ENCODE measurements at places on chromosomes 7 and 10.

DNA sequence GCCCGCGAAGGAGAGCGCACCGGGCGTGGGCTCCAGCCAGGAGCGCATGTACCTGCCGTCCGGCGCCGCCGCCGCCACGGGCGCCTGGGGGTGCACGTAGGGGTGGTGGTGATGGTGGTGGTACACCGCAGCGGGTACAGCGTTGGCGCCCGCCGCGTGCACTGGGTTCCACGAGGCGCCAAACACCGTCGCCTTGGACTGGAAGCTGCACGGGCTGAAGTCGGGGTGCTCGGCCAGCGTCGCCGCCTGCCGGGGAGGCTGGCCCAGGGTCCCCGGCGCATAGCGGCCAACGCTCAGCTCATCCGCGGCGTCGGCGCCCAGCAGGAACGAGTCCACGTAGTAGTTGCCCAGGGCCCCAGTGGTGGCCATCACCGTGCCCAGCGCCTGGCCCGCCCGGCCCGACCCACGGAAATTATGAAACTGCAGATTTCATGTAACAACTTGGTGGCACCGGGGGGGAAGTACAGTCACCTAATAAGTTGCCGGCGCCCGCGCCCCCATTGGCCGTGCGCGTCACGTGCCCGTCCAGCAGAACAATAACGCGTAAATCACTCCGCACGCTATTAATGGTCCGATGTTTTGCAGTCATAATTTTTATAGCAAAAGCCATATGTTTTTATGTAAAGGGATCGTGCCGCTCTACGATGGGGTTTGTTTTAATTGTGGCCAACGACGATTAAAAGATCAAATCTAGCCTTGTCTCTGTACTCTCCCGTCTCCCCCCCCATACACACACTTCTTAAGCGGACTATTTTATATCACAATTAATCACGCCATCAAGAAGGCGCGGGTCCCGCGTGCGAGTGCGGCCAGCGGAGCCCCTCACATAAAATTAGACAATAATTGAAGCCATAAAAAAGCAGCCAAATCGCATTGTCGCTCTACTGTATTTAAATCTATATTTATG, at the start of gene HOXA9:
TSS of gene HOXA9 (minus strand) at position 449 of the 907 bp plus-strand sequence. CDS start at position 369, 80 bp downstream.
- DNase-seq, result peak; percentile 53

DNA sequence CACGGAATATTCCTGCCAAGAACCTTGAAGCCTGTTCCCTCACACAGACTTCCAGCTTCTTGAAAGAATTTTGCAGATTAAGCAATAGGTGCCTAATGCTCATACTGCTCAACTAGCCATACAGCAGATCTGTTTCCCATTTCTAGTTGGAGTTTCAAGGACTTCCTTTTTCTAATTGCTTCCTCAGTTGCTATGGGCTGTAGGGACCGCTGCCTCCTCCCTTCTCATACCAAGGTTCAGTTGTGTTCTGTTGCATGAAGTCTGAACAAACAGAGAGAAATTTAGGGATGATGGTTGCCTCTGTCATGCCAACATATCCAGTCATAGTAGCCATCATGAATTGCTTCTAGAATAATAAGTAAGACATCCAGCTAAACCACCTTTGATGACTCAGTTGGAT, 6.8 kb downstream of the ITGA8 start:
- DNase-seq, result peak; percentile 47

DNA sequence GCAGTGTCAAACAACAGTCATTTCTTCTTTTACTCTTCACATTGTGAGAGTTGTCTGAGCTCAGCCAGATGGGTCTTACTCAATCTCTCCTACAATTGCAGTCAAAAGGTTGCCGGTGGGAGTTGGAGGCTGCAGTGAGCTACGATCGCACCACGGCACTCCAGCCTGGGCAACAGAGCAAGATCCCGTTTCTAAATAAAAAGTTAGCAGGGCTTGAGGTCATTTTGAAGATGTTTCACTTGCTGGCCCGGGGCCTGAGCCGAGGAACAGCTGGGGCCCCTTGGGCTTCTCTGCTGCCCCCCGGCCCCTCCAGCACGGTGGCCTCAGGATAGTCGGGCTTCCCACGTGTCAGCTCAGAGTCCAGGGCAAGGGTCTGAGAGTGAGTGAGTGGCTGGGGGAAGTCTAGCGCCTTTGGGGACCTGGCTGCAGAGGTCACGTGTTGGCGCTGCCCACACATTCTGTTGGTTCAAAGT, 40.4 kb downstream of the GTF2IRD1 start:
- DNase-seq, result no peak

DNA sequence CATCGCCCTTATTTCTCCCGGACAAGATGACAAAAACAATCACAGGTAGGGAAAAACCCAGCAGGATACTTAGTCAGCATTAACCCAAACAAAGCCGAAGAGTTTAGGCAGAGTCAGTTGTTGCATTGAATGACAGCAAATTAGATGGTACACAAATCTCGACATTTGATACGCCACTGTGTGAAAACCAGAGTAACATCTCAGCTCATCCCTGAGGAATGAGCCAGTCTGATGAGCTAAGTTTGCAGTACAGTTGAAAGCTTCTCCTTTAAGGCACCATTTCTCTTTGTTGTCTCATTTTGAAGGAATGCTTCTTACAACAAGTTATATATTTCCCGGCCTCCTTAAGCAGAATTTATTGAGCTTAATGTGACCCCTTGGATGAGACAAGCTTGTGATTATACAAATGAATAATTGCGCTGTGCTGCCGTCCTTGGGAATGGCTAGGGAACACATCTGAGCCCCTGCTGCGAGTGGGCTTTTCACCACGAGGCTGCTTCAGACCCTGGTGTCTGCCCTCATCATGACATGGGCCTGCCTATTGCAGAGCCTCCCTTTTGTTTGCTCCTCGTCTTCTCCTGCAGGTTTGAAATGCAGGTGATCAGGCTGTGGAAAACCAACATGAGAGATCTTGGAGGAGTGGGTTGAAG, 137.3 kb downstream of the CELF2 start:
- DNase-seq, result peak; percentile 44

- DNase-seq, result peak; percentile 40
These were observed 1.6 kb downstream of the DNMBP start for GRCh38 chr10:100008142-100008522.

GRCh38 chr10:61998937-61999336, 97.4 kb downstream of the ARID5B start:
- DNase-seq, result no peak

- DNase-seq, result no peak
These were observed 370.0 kb upstream of the AUTS2 start for GRCh38 chr7:69228212-69228811.

DNA sequence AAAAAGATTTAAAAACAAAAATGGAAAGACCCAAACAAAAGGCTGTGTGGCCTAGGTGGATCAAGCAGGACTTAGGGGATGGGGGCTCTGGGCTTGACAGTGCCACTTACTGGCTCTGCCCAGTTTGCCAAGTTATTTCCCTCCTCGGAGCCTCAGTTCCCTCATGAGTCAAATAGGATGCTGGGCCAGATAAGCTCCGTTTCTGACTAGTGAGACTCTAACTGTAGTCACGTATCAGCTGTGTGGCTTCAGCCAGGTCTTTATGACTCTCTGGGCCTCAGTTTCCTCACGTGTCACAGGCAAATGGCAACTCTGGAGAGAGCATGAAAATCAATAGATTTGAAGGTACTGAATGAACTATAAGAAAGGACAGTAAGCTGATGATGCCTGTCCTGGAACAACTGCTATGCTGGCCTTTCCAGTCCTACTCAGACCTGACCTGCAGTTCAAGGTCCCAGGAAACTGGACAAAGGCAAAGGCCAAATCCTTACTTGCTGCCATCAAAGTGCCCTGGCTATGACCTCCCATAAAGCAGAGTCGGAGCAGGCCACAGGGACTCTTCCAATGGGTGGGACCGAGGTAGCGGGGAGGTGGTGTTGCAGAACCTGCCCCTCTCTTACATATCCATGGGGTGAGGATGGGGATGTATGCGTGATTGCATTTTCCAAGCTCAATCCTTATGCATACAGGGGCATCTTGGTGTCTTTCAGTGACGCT, 27.0 kb downstream of the FAM53B start:
- no peak for DNase-seq

- no peak for DNase-seq
These were observed 31.9 kb downstream of the WDR11 start for GRCh38 chr10:120883071-120883470.

GRCh38 chr10:62779487-62780248, 24.9 kb upstream of the ADO start:
- DNase-seq, result peak; percentile 60

DNA sequence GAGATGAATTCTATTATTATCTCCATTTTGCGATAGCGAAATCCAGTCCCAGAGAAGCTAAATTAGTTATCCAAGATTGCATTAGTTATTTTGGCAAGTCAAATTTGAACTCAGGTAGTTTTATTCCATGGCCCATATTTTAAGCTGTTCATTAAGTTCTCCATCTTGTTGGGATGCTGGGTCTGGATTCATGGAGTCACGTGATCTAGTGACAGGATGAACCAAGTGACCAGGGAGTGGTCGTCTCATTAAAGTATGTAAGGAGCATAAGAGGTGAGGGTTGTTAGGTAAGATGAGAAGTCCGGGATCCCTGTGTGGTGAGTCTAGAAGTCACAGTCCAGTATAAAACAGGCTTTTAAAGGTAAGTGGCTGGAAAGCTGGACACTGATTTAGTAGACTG, 740.5 kb downstream of the PCDH15 start:
- DNase-seq, result no peak

DNA sequence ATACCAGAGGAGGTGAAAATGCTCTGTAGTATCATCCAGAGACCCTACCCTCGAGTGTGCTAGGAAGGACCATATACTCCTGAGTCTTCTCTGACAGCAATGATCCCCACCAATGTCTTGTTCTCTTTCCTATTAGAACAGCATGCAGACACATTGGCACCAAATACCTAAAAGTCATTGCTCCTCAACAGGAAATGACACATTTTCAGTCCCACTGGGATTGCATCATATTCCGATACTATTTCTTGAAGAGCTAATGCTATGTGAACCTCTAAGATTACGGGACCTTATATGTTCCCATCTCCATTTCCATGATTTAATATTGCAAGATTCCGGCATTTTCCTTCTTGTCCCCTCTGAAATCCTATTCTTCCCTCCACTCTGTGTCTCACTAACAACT, 177.4 kb downstream of the NRP1 start:
- DNase-seq, result peak; percentile 80

- DNase-seq, result no peak
These were observed 23.7 kb upstream of the KLF6 start for GRCh38 chr10:3808689-3809199.

DNA sequence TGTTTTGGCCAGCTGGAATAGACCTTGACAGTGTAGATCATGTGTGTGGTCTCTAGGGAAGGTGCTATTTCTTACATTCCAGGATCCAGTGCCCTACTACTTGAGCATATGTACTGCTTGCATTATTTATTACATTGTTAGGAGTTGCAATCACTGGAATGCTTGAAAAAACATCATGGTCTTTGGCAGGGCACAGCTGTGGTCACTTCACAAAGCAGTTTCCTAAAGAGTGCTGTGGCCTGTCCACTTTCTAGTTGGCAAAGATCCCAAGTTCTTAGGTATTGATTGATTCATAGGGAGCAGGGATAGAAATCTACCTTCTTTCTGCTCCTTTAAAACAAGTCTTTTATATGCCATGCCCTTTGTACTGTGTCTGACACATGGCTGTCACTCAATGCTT, 4.6 kb downstream of the C7orf25 start:
- DNase-seq, result no peak

DNA sequence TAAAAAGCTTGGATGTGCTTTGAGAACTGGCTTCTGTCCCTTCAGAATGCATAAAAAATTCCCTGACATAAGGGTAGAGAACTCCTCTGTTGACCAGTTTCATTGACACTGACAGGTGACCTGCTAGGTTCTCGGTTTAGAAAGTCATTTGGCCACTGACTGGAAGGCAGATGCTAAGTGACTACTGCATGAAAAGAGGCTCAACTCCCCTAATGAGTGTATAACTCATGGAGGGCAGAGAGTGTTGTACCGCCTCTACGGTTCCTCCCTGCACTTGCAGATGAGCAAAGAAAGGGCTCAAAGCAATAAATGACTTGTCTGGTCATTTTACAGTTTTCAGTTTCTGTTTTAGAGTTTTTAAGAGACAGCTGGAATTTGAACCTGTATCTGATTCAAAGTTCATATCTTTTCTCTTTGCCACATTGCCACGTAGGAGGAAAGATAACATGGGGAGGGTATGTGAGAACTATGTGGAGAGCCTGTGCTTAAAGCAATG, 2.9 kb upstream of the FGL2 start:
- DNase-seq, result no peak

GRCh38 chr7:49630513-49630912, 142.9 kb upstream of the VWC2 start:
- DNase-seq, result no peak

GRCh38 chr10:63204667-63205391, 71.7 kb downstream of the NRBF2 start:
- DNase-seq, result no peak

GRCh38 chr7:80848841-80849240, 70.0 kb downstream of the SEMA3C start:
- no peak for DNase-seq

- no peak for DNase-seq
These were observed 5.5 kb upstream of the PITRM1 start for GRCh38 chr10:3178042-3178441.

- DNase-seq, result no peak
These were observed 189.5 kb upstream of the CDC14C start for GRCh38 chr7:48734695-48735406.

- DNase-seq, result no peak
These were observed 41.8 kb upstream of the TMEM236 start for GRCh38 chr10:17710181-17710580.
